ENCODE measurements at places on chromosomes 12 and 14. TPM values are rescaled to one million over a fixed set of nuclear protein-coding genes. Genes with fewer than 3 reads are reported as not detected.
A peak's percentile ranks its signal among the peaks of the same experiment; 100 is the strongest.

DNA sequence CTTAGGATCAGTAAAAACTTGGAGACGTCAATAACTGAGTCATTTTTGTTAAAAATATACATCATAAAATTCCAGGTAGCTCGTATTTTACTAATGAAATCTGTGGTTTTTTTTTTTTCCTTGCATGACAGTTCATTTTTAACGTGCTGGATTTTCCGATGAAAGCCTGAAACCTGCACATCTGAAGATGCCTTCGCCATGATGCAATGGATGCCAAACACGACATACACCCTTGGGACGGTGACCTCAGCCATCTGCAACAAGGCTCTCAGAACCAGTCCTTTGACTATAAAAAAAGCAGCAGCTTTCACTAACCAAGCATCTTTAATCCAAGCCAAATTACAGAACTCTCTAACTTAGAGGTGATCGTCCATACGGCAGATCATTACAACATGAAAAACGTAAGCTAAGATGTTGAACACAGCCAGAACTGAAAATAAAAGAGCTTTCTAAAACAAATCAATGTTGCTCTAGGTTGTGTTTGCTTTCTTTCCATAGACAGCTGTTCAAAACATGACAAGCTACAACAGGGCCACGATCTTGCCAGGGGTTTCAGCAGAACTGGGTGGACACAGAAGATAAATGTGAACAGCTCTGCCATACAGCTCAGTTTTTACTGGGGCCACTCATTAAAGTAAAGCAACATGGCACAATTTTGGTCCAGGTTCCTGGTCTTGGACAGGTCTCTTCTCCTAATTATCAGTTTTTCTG is 7.8 kb downstream of the NIN start:
- DNase-seq: no peak

Gene DLGAP5
- 24.5 TPM for total RNA-seq

Gene SLC8A3
- 0.22 TPM for total RNA-seq

Gene C1R
- 45.1 TPM for total RNA-seq

DNA sequence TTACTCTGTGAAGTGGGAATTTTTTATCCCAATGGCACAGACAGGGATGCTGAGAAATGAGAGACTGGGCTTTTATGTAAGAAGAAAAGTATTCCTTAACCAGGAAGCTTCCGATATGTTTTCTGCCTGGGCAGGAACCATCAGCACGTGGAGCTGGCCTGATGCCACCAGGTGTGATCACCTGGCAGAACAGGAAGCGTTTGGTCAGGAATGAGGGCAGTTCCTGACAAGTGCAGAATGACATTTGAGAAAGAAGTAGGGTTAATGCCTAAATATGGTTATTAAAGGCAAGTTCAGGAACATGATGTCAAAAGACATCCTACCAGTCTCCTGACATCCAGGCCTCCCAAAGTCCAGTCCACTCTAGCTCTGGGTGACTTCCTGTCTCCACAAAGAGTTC is 210.3 kb downstream of the NUAK1 start:
- no peak for DNase-seq

DNA sequence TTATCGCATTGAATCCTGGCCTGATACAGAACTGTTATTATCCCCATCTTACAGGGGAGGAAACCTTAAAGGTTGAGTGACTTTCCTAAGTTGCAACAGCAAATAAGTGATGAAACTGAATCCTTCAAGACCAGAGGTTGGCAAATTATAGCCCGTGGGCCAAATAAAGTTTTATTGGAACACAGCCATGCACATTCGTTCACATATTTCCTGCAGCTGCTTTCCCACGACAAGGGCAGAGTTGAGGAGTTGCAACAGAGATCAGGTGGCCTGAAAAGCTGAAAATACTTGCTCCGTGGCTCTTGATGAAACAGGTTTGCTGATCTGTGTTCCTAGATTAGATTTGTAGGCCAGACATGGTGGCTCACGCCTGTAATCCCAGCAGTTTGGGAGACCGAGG is 126.7 kb downstream of the PHETA1 start:
- DNase-seq: no peak

DNA sequence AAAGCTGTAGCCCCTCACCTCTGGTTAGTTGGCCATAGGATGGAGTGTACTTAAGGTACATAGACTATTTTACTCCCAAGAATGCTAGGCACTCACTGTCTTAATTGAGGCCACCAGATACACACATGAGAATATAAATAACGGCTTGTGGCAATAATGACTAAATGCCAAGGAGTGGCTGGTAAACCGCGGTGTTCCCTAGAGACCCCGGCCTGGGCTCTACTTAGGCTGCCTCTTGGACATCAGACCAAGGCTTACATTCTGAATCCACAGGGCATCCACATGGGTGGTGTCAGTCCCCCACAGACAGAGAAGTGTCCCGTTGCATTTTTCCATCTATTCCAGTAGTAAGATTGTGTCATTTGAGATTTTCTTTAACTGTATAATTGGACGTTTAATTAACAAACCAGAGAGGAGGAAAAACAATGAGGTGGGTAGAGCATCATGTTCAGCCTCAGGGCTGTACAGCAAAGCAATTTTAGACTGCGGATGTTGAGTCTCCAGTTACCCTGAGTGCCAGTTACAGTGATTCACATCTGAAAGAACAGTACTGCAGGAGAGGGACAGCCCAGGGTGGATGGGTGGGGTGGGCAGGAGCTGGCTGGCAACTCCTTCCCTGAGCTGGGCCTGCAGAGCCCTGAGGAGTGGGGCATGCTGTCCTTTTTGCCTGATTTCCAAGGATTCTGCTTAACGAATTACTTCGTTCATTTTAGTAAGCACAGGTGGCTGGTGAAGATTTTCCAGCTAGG is 20.5 kb downstream of the CKB start:
- no peak for DNase-seq

- DNase-seq: no peak
Measured at GRCh38 chr14:89493877-89494634, 77.0 kb upstream of the FOXN3 start.

Gene LRIG3
- total RNA-seq: 20.3 TPM

- DNase-seq: no peak
Measured at GRCh38 chr14:81450100-81450531, 50.0 kb upstream of the STON2 start.

Gene BEGAIN
- 5.1 TPM for total RNA-seq

- DNase-seq: no peak
Measured at GRCh38 chr12:117502633-117503032, 141.2 kb upstream of the NOS1 start.

Gene IFNG-AS1
- total RNA-seq: not detected

Gene BRF1
- total RNA-seq: 72.8 TPM

DNA sequence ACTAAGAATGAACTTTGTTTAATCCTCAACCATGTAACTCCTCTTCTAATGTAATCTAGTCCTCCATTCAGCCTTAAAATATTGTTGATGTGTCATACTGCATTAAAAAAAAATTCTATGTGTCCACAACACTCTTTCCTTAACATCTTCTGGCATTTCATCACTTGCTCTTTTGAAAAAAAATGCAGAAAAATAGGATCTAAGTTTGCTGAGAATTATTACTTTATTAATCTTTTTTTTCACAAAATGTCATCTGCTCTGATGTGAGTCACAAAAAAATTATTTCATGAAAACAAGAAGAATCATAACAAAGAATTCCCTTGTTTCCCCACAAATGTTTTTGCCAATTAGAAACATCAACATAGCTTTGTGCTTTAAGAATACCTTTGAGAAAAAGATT is 410.1 kb upstream of the MGAT4C start:
- no peak for DNase-seq

DNA sequence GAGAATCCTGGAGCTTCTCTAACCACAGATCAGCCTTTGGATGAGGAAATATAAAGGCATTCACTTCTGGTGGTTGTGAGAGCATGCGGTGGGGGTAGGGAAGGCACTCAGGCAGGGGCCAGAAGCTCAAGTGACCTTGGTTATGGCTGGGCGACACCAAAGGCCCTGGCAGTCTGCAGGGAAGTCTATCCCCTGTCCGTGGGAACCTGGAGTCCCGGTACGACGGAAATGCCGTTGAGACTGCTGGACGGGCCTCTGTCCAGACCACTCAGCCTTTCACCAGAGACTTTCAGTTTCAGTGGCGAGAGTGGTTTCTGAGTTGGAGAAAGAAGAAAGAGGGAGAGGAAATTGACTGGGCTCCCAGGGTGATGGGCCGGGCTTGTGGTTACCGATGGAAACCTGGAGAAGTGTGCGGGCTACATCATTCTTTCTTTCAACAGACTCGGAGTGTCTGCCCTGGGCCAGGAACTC is 20.9 kb downstream of the ISCA2 start:
- no peak for DNase-seq

GRCh38 chr12:63325757-63326156 is 174.8 kb upstream of the AVPR1A start:
- DNase-seq: no peak

DNA sequence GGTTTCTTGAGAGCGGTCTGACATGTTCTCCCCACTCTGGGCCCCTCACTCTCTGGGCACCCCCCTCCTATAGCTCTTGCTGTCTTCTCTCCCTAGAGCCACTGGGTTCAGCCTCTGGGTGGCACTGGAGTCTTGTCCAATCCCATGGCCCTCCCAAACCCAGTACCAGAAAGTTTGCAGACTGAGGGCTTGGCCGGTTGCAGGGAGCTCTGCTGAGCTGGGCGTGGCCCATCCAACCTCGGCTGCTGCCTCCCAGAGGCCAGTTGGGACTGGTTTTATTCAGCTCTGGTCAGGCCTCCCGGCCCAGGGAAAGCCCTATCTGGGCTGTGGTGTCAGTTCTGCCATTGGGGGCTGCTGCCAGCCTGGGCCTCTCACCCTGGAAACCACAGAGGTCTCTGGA is 37.9 kb downstream of the ISCA2 start:
- DNase-seq: no peak

- DNase-seq: no peak
Measured at GRCh38 chr14:99818503-99819036, 25.4 kb downstream of the EML1 start.

Gene ADCY4
- 3.4 TPM for total RNA-seq

Gene GLI1
- total RNA-seq: 10.1 TPM

DNA sequence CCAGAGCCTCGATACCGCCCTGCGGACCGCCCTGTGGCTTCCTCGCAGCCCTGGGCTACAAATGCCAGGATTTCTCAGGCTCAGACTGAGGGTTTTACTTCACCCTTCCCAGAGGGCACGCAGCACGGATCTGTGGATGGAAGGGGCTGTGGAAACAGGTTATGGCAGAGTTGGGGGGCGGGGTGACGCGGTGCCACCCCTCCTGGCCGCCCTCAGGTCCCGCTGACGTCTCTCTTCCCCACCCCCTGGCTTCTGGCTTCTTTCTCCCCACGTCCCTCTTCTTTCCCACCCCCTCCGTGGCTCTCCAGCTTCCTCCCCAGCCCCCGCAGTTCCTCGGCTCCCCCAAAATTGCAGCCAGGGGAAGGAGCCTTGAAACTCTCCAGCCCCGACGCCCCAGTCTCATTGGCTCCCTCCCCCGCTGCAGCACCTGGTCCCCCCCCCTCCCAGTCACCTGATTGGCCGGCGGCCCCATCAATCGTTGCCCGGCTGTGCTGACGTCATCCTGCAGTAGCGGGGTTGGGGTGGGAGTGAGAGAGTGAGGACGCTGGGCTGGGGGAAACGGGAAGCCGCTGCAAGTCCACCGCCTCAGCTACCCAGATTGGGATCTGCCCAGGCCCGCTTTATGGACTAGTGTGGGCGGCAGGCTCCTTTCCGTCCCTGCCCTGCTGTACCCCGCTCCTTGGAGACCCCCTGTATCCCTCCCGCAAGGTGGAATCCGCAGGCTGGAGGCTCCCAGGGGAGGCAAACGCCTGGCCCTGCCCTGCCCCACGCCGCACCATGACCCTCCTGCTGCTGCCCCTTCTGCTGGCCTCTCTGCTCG is at the start of gene CLSTN3:
Gene CLSTN3 (plus strand): TSS at position 500 of the 820 bp plus-strand sequence. CDS start 278 bp downstream, at position 778.
- peak; percentile 89 for DNase-seq

DNA sequence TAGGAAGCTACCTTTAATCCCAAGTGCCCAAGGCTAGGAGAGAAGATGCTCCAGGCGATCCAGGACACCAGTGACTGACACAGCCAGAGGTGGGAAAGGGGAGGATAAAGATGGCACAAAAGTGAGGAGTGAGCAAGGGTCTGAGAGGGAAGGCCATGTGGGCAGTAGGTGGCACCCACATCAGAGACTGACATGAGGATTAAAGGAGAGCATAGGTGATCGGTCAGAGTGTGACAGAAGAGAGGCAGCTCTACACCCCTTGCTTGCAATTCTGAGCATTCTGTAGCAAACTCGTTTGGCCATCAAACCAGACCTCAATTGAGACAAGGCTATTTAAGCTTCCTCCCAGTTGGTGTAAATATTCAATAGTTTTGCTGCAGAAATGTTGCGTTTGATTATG is 724 bp upstream of the CD27 start:
- DNase-seq: no peak

DNA sequence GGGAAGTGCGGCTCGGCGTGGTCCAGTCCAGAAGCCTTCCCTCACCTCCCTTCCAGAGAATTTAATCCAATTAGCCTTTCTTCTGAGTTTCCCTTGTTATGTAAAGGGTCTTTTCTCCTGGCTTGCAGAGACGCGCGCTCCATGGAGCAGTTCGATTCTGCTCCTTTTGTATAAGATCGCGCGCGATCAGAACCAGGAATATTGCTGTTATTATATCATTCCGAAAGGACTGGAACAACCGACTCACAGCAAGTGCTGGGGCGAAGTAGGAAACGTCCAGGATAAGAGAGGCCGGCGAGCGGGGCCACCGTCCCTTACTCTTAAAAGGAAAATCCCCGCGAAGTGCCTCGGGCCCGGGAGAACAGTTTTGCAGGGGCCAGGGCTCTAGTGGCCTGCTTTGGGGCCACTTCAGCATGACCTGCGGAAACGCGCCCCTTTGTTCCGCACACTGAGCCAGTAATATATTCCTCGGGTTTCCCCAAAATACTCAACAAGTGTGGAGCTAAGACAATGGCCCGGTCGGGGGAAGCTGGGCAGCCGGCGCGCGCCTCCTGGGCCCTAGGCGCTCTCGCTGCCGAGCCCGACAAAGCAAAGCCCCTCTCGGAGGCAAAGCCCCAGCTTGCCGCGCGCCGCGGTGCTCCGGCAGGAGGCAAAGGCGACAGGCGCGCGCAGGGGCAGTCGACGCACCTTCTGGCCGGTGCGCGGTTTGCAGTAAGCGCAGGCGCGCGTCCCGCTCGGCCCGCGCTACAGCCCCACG is 2.9 kb downstream of the RFX4 start:
- DNase-seq: no peak

DNA sequence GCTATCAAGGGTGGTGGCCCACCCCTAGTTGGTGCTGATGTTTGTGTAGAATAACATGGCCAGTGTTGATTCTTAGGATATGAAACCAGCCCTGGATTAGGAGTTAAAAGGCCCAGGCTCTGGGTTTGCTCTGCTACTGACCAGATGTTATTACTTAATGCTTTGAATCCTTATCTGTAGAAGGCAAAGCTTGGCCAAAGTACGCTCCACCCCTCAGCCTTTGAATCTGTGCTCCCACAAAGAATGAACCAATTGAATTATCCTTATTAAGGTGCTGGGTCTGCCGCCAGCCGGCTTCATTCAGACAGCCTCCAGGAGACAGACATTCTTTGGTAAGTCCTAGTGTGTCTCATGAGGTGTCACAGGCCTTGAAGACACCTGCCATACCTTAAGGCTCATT is 41.8 kb downstream of the AKAP3 start:
- no peak for DNase-seq

- no peak for DNase-seq
Measured at GRCh38 chr12:125922330-125922729, 857.1 kb downstream of the AACS start.

- DNase-seq: no peak
Measured at GRCh38 chr12:64243809-64244208, 21.7 kb upstream of the KICS2 start.

- no peak for DNase-seq
Measured at GRCh38 chr12:131599190-131600159, 111.4 kb upstream of the SFSWAP start.

GRCh38 chr12:74538491-74539258 is 1.0 kb downstream of the ATXN7L3B start:
- DNase-seq: no peak

GRCh38 chr12:92408072-92408900 is 262.6 kb upstream of the BTG1 start:
- no peak for DNase-seq

Gene RTL1
- total RNA-seq: 8.8 TPM
